MV-4-11 (cell line): ENCODE measurements at places on chromosomes 6 and 20.

DNA sequence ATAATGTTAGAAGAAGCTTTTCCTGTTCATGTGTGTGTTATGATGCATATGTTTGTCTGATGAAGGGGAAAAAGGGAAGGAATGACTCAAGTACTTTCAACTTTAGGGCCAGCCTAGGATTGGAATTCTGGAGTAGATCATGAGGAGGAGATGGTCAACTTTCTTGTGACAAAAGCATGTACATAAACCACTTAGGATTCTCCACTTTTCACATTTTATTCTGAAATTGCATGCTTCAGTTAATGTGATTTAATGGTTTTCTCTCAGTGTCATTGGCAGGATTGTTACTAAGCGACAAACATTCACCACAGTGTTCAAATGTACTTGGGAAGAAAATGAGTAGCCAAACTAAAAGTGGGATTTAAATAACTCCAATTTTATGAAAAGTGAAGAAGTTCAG lies 80.1 kb downstream of the UTRN start:
- DNase-seq = no peak

DNA sequence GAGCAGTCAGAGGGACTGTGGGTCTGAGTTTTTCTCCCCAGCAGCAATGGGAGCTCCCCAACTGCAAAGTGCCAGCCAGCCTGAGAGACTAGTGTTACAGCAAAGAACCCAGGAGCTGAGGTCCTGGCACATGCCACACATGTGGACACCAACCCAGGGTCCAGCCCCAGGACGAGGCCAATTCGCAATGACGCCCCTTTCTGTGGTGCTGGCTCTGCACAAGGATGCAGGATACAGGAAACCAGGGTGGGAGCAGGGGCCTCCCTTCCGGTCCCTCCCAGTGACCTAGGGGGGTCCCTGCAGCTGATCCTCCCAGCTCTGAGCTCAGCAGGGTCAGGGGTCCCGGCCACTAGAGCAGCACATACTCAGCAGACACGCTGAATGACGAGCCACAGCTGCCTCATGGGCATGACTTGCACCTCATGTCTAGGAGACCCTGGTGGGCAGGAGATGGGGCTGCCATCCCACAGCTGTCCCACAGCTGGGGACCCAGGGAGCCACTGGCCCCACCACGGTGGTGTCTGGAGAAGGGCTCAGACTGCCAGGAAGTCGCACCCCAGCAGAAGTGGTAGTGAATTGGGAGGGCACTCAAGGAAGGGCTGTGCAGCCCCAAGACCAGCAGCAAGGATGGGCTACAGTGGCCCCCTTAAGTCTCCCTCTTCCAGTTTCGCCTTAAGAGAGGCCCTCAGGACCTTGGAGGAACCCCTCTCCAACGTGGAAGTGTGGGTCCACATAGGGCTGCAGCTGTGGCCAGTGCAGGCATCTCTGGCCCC lies 3.6 kb downstream of the ARFRP1 start:
- DNase-seq = no peak

GRCh38 chr20:49905415-49906091 lies 9.8 kb downstream of the SPATA2 start:
- no peak for DNase-seq

DNA sequence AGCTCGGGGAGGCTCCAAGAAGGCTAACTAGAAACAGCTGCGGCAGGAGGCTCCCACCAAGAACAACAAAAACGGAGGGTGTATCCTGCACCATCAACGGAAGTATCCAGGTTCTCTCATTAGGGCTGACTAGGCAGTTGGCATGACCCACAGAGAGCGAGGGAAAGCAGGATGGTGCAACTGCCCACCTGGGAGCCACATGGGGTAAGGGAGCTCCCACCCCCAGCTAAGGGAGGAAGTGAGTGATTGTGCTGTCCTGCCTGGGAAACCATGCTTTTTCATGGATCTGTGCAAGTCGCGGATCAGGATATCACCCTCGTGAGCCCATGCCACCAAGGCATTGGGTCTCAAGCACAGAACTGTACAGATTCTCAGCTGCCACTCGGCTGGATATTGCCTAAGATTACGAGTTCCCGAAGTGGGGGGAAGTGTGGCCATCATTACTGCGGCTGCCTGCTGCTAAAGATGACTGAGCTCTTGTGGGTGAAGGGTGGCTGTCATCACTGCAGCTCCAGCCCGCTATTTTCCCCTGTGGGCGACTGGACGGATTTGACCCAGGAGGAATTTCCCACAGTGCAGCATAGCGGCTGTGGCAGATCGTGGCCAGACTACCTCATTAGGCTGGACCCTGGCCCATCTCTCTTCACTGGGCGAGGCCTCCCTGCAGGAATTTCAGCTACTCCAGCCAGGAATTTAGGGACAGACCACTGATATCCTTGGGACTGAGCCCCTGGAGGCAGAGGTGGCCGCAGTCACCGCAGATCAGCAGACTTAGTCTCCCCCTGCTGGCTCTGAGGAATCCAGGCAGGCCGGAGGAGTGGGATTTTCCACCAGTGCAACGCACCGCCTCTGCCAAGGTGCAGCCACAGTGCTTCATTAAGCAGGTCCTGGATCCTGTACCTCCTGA lies 515.7 kb downstream of the FRK start:
- no peak for DNase-seq

- DNase-seq = peak; percentile 86
Observed at GRCh38 chr6:113994934-113995342, 24.0 kb upstream of the HDAC2 start.

GRCh38 chr6:161796681-161797080 lies 522.8 kb upstream of the AGPAT4 start:
- no peak for DNase-seq

DNA sequence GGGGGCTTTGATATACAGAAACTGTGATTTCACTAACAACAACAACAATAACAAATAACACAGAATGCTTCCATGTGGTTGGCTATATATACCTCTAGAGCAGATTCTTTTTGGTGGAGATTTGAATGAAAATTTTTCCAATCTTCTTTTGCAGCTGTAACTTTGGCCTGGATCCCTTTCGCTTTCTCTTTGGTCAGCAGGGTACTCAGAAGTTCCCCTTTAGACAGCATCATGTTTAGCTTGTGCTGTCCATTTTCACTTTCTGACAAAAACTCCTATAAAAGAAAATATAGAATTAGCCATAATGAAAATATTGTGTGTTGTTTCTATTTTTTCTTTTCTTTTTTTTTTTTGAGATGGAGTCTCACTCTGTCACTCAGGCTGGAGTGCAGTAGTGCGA lies 264.2 kb downstream of the SYNE1 start:
- no peak for DNase-seq

DNA sequence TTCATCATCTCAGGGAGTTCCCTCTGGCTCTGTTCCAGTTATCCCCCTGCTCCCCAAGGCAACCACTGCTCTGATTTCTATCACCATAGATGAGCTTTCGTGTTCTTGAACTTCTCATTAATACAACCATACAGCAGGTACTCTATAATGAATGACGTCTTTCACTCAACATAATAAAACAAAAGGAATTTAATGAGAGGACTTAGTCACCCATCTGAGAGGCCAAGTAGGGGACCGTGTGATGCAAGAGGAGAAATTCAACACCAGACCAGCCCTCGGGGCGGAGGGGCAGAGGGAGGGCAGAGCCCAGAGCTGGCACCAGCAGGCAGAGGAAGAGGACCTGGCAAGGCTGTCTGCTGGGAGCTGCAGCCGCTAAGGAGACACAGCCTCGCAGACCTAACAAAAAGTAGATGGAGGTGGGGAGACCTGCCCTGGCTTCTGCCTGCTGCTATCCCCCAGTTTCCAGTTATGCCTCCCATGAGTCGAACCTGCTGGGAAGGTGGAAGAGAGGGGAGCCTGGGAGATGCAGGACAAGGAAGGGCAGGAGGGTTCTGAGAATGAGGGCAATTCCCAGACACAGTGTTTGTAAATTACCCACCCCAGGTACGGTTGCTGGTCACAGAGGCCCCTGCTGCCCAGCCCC lies 13.8 kb downstream of the CCN5 start:
- DNase-seq = peak; percentile 61

GRCh38 chr6:151811081-151811480 lies 3.6 kb downstream of the ESR1 start:
- no peak for DNase-seq

- peak; percentile 0 for DNase-seq
Observed at GRCh38 chr6:152206072-152206818, 398.8 kb downstream of the ESR1 start.

DNA sequence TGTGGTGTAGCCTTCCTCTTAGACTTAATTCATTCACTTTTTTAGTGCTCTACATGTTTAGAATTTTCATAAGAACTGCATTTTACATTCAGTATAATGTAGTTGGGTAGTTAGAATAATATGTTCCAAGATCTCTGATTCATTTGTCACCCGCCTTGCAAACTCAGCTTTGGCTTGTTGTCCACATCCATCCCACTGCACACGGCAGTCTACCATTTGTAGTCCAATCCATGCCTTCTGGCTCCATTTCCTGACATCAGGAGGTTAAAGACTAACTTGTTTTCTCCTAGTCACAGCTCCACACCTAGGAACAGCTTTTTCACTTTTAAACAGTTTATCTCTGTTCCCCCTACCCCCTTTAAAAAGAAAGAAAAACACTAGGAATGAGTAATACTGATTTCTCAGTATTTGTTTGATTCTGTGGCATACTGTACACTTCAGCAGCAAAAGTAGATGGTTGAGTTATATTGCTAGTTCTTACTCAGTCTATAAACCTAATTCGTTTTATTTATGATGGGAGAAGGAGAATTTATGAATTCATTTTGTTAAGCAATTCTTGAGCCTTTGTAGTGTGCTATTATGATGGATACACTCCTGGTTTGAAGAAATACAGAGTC lies 180.9 kb downstream of the ARID1B start:
- DNase-seq = no peak

GRCh38 chr6:149065658-149066556 lies 251.6 kb upstream of the TAB2 start:
- peak; percentile 100 for DNase-seq

DNA sequence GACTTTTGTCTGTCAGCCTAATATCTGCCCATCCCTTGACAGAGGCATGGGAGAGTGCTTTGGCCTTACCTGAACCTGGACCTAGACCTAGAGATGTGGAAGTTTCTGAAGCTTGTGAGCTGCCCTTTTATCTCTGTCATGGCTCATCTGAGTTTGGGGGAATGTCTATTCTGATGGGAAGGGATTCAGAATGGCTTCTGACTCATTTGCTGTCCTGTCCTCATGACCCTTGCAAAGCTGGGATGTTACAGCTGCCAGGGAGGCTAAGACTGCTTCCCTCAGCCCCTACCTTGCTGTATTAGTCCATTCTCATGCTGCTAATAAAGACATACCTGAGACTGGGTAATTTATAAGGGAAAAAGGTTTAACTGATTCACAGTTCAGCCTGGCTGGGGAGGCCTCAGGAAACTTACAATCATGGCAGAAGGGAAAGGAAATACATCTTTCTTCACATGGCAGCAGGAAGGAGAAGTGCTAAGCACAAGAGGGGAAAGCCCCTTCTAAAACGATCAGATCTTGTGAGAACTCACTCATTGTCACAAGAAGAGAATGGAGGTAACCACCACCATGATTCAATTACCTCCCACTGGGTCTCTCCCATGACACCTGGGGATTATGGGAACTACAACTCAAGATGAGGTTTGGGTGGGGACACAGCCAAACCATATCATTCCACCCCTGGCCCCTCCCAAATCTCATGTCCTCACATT lies 252.2 kb downstream of the ERMARD start:
- no peak for DNase-seq

GRCh38 chr20:38791291-38791690 lies 14.2 kb upstream of the PPP1R16B start:
- DNase-seq = no peak

- peak; percentile 18 for DNase-seq
Observed at GRCh38 chr20:52150440-52151258, 40.9 kb downstream of the ZFP64 start.

GRCh38 chr20:56359212-56360132 lies 698 bp downstream of the FAM210B start:
- DNase-seq = no peak

DNA sequence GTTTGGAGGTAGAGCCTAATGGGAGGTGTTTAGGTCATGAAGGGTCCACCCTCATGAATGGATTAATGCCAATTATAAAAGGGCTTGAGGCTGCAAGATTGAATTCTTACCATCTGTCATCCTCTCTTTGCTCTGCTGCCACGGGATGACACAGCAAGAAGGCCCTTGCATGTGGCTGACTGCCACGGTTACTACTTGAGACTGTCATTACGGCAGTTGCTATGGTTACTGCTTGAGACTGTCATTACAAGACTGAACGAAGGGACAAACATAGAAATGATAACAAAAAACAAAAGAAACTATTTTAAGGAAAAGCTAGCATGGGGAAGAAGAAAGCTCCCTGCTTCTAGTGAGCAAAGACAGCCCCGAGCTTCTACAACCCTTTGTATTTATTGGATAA lies 715.0 kb downstream of the TFAP2A start:
- no peak for DNase-seq

GRCh38 chr6:82437701-82438100 lies 74.1 kb downstream of the TPBG start:
- DNase-seq = no peak

- no peak for DNase-seq
Observed at GRCh38 chr20:52268184-52268749, 76.7 kb upstream of the ZFP64 start.

- DNase-seq = no peak
Observed at GRCh38 chr20:51469046-51469445, 73.5 kb downstream of the NFATC2 start.

- no peak for DNase-seq
Observed at GRCh38 chr6:27334141-27334540, 22.1 kb upstream of the POM121L2 start.

DNA sequence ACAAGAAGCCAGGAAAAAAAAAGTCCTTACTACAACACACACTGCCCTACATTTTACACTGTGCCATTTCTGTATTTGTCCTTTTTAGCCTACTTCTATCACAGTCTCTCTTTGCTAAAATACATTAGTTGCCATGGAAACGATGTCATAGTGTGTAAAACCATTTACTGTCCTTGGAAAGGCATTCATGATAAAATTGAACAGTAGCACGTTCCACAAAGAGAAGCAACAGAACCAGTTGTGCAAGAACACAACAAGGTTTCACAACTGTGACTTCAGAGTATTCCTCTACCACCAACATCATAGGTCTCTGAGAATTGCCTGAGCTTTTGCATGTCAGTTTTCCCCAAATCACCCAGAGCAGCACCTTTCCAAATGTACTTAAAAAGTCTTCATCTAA lies 20.5 kb downstream of the FYN start:
- peak; percentile 57 for DNase-seq

DNA sequence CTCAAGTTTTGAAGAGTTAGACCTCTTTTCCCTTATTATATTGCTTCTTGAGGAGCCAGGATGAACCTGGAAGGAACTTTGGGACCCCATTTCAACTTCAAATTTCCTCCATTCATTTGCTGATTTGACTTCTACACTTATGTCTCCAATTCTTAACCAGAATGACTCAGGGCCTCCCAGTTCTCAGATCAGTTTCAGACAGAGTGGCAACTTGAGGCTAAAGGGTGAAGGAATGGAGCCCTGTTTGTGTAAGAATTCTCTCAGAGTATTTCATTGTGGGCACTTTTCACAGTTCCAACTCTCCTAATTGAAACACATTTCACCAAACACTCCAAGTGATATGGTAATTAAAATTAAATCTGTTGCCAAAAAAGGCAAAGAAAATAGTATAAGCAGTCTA lies 109.0 kb upstream of the FLRT3 start:
- no peak for DNase-seq

GRCh38 chr20:527571-527886 lies 16.1 kb downstream of the CSNK2A1 start:
- DNase-seq = no peak
